ENCODE measurements at places on chromosomes 1 and 21.

DNA sequence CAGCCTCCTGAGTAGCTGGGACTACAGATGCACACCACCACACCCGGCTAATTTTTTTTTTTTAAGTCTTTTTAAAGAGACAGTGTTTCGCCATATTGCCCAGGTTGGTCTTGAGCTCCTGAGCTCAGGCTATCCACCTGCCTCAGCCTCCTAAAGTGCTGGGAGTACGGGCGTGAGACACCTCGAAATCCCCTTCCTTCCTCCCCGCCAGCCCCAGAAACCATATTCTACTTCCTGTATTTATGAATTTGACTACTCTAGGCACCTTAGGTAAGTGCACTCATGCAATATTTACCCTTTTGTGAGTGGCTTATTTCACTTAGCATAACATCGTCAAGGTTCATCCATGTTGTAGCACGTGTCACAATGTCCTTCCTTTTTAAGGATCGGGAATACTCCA, 6.9 kb upstream of the LRP8 start:
- DNase-seq = no peak

DNA sequence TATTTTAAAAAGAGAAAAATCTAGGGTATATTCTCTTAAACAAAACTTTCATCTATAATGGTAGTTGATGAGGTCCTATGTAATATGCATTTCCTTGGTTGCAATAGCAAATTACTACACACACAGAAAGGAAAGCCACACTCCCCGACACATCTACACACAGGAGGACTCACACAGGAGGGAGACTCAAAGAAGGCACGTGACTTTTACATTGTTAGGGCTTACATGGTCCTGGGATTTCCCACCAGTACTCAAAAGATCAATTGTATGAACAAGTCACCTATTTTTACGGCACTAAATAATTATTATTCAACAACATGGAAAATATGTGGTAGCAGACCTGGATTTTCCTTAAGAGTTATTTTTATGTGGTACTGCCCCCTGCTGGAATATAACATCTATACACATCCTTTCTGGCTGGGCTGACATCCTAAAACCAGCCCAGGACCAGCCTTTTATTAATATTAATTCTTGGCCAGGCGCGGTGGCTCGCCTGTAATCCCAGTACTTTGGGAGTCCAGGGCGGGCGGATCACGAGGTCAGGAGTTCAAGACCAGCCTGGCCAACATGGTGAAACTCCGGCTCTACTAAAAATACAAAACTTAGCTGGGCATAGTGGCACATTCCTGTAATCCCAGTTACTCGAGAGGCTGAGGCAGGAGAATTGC, 33.9 kb upstream of the LGALS8 start:
- DNase-seq = no peak

DNA sequence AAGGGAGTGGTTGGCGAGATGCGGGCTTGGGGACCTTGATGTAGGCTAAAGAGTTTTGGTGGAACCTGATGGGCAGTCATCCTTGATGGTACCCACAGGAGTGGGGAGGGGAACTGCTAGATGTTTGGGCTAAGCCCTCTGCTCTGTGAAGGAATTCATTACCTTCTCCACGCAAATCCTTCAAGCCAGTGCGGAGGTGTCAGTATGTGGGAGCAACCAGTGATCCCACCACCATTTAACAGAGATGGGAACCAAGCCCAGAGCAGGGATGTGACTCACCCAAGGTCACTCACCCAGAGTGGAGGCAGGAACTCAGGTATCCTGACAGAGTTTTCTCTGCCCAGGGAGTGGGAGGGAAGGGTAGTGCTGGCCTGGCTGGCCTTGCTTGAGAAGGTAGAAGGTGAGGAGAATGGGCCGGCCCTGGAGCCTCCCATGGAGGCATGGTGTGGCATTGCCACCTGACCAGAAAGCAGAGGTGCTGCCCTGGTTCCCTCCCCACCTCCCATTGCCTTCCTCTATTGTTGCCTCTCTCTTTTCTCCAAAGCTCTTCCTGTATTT, 51.2 kb upstream of the STUM start:
- no peak for DNase-seq

- no peak for DNase-seq
Observed at GRCh38 chr1:206686478-206687249, 2.0 kb downstream of the MAPKAPK2 start.

- DNase-seq = no peak
Observed at GRCh38 chr1:151309811-151310323, 17.3 kb downstream of the PI4KB start.

DNA sequence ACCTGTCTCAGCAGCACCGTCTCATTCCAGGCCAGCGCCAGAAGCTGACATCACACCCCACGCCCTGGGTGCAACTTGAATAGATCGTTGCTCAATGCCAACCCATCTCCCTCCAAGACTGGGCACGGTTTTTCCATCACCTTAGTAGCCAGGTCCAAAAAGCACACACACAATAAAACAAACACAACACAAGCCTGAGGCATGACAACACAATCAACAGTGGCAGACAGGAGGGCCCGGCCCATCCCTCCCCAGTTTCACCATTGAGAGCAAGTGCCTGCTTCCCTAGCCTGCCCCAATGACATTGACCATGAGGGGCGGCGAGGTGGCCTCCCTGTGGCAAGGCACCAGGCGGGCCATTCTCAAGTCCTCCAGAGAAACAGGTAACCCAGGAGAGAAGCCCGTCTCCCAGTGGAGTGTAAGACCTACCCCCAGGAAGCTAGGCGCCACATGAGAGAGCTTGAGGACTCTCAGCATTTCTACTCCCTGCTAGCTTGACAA, 2.7 kb downstream of the IFFO2 start:
- no peak for DNase-seq

DNA sequence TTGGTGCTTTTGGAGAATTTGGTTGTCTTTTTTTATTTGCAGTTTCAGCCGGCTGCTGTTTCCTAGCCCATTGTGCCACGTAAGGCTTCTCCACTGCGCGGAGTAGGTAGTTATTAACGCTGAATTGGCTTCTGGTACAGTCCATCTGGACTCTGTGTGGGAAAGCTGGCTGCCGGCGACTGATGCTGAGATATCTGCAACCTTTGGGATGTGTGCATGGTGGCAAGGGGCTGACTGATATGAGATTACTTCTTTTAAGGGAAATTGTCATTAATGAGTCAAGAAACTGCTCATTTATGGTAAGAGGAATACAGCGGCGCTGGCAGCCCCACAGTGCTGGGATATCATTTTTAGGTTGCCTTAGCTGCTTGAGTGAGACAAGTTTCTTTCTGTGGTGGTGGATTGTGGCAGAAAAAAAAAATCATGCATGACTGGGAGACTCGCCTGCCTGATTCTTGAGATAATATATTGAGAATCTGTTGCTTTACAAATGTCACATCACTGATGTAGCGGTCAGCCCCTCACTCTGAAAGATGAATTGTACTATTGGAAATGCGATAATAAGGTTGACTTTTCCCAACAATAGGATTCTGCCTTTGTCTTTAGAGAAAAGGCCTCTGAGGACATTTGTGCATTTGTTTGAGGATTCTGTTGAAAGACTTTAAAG, 2.5 kb upstream of the ELAVL4 start:
- no peak for DNase-seq

GRCh38 chr1:4327142-4327541, 327.3 kb upstream of the AJAP1 start:
- DNase-seq = no peak

DNA sequence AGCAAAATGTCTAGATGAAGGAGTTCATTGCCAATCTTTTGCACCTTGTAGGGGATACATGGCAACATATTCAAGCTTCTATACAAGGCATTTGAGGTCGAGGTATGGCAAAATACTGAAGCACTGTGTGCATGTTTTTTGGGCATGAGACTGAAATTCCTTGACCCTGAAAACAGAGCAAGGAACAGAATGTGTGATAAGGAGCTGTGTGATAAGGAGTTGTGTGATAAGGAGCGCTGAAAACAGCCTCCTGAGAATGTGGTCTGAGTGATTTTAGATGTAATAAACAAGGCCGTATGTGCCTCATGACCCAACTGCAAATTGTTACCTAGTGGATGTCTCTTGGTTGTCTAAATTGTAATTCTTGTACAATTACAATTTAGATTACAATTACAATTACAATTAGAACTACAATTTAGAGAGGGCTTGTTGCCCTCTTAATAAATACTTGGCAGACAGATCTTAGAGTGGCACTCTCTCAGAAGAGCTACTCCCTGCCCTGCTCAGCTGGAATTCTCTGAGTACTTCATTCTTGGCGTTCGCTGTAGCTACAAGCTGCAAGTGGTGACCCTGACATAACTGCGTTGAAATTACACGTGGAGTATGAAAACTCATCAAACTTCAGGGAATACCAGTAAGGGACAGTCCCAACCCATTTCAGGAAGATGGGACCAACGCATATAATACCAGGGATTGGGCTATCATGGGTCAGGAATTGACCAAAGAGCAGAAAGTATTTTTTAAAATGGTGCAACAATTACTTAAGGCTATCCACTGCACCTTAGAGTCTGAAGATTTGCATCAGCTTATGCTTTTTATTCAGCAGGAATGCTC, 20.0 kb upstream of the ITLN1 start:
- no peak for DNase-seq

Measured in activated T-helper 1 cell treated with Interleukin-2 at 50 U/mL for 16 hours (primary cell).